Cardiac fibroblast (primary cell): ENCODE measurements at places on chromosomes 3 and 15.
A peak's percentile ranks its signal among the peaks of the same experiment; 100 is the strongest.

- peak; percentile 71 for DNase-seq
These were observed 45.8 kb downstream of the MITF start for GRCh38 chr3:69784954-69785514.

- DNase-seq, result no peak
These were observed 57.1 kb downstream of the SNTN start for GRCh38 chr3:63709576-63709975.

DNA sequence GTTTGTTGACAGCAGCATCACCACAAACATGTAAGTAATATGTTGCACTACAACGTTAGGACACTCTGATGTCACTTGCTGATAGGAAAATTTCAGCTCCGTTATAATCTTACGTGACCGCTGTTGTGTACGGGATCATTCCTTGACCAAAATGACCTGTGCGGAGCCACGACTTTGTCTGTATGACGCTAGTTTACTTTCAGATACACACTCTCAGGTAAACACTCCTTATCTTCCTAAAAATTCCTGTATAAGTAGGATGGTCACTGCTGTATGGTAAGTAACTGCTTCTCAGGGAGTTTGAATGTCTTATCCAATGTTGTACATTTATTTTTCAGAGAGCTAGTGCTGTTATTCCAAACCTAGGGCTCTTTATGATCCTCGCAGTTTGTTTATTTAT lies 410.3 kb downstream of the NAALADL2 start:
- no peak for DNase-seq

- no peak for DNase-seq
These were observed 377.1 kb downstream of the VPS13C start for GRCh38 chr15:61682891-61683735.

DNA sequence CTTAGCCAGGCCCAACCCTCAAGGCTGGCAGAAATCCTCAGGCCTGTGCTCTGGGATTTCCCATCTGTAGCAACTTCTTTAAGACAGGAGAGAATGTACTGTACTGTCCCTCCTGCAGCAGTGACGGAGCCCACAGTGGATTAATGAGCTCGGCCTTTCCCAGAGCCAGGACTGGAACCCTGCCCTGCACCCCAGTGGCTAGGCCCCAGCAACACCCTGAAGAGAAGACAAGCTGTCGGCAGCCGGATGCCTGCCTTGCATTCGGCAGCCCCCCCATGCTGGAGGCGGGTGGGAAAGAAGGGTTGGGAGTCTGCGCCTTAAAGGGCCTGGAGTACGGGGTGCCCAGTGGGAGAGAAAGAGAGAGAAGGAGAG lies 32.0 kb downstream of the KLHL25 start:
- DNase-seq, result no peak
